ENCODE measurements at places on chromosomes 7 and 10.

DNA sequence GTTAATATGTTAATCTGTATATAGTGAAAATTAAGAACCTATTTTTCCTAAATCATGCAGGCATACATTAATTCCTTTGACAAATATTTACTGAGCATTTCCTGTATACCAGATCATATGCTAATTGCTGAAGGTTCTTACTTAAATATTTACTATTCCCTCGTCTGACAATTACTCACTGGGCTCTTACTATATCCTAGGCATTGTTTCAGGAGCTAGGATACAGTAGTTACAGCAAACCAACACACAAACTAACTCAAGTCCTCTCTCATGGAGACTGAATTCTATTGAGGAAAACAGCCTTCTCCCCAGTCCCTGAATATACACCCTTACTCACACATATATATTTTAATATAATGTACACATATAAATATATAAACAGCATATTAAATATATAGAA is 786.0 kb downstream of the NRG3 start:
- DNase-seq: no peak

DNA sequence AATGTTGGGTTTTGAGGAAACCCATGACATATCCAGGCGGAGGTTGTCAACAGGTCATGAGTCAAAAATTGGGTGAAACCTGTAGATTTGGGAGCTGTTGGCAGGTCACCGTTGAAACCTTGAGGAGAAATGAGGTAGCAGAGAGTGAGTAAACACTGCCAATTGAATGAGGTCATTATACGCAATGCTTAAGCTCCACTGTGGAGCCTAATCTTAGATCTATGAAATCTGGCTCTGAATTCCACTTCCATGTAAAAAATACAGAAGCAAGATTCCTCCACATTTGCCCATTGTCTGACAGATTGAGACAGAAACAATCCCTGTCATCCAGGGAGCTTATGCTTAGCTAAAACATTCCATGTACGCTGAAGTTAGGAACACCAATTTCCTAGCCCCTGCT is 76.0 kb upstream of the IL6 start:
- no peak for DNase-seq

DNA sequence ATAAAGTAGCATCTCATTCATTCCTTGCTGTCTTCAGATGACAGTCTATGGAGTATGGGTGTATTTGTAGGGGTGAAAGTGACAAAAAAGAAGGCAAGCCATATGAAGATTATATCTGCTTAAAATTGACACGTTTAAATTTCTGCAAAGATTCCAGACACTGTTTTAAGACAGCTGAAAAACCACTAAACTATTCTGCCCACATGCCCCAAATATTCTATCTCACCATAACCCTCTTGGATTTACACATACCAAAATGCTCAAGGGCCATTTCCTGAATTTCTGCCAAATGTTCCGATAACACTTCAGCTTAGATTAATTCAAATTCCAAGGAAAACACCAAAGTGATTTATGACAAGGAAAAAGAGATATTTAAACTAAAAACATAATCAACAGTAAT is 99.9 kb upstream of the IL6 start:
- DNase-seq: no peak

DNA sequence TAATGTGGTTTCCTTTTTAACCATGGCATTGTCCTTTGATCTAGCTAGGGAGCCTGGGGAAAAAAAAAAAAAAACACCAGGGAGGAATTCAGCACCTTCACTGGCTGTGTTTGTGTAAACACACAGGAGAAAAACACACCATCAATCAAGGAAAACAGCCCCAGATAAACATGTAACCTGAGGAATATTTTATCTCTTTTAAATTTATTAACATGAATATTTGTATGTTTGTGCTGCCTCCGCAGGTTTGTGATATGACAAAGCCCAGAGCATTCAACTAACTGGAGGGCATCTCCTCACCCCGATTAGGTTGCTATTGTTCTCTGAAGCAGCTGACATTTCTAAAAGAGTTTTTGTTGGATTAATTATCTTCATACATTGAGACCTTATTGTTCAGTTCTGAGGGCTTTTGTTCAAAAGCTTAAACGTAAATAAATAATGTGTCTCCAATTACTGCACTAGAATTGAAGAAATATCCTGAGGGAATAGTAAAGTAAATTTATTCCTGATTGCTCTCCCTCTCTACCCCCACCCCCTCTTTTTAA is 89.4 kb upstream of the SEMA3E start:
- DNase-seq: no peak

GRCh38 chr10:49278497-49278981 is 20.4 kb upstream of the C10orf71 start:
- no peak for DNase-seq

DNA sequence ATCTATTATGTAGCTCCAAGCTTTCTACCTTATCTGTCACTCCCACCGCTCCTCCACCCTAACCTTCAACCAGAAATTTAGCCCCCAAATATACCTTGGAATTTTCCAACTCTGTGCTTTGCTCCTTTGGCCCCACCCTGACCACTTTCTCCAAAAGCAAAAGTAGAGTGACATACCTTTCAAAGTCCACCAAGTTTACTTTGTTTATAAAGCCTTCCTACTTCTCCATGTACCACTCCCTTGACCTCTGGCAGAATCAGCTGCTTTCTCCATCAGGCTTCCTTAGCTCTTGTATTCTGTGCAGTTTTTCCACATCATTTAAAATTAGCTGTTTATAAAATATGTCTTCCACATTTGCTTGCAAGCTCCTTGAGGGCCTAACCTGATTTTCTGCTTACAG is 40.9 kb upstream of the RSBN1L start:
- DNase-seq: no peak

GRCh38 chr10:50788951-50789945 is 49.5 kb downstream of the ASAH2B start:
- no peak for DNase-seq

DNA sequence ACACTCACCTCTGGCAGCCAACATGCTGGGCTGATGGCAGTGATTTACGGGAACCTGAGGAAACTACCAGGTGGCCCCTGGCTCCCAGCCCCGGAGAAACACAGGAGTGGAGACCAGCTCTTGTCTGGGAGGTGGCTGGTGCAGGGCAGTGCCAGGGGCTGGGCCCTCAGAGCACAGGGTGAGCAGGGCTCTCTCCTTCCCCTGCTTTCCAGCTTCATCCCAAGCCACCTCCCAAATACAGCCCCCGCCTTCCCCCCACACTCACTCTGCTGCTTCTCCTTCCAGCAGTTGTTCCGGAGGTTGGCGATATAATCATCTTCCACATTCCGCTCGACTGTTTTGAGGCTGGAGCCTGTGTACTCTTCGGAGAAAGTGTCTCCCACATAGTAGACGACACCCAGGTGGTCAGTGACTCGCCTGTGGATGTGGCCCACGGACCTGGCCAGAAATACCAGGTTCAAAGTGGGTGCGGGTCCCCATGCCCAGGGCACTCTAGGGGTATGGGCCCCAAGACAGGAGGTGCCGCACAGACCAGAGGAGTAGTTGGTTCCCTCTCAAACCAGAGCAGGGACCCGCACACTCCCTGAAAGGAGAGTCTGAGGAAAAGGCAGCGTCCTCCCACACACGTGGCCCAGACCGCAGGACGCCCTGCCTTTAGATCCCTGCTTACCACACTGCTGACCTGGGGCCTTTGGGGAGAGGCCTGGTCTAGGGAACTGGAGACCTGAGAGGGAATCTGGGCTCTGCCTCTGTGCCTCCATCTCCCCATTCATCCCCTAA is 18.3 kb downstream of the DNAJB12 start:
- DNase-seq: no peak

Measured in NCI-H446 treated with DMSO at 0.1 percent for 48 hours (cell line).